ENCODE measurements at places on chromosomes 1 and 21.

GRCh38 chr1:167562702-167563101, 9.1 kb upstream of the CREG1 start:
- DNase-seq, result no peak

DNA sequence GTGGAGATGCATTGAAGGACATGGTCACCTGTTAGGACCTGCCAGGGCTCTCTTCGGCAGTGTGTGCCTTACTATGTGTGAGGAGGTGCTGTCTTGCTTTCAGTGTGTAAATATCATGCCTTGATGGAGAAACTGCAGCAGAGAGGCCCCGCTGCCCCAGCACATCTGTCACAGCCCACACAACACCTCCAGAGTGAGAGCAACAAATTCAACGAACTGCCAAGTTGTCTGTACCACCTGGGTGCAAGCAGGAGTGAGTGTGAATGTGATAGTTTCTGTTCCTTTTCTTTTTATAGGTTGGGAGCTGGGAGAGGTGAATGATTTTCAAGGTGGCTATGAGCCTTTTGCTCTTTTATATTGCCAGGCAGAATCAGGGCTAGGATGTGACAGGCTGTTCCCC, 114.6 kb upstream of the KIAA0040 start:
- DNase-seq, result no peak

DNA sequence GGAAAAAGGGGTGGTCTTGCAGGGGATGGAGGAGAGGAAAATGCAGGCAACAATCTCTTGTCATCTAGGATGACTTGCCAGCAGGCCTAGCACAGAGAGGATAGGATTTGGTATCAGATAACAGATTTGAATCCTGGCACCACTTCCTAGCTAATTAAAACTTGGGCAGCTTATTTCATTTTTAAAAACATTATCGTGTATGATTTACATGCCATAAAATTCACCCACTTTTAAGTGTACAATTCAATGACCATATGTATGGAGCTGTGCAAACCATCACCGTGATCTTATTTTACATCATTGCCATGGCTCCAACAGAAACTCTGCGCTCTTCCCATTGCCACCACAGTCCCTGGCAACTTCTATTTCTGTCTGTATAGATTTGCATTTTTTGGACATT, 6.9 kb downstream of the PYCR2 start:
- no peak for DNase-seq

DNA sequence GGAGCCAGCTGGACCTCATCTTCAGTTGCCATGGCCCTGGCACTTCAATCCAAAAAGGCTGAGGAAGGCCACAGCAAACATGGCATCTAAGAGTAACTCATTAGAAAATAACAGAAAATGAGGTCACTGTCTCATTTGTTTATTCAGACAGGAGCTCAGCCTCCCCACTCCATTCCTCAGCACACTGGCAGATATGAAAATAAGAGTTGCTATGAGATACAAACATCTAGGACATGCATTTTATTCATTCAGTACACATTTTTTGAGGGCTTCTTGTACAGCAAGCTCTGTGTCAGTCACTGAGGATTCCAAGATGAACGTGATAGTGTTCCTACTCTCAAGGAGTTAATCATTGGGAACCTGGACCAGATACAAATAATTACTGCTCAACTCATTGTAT, 32.7 kb upstream of the TMEM125 start:
- no peak for DNase-seq

DNA sequence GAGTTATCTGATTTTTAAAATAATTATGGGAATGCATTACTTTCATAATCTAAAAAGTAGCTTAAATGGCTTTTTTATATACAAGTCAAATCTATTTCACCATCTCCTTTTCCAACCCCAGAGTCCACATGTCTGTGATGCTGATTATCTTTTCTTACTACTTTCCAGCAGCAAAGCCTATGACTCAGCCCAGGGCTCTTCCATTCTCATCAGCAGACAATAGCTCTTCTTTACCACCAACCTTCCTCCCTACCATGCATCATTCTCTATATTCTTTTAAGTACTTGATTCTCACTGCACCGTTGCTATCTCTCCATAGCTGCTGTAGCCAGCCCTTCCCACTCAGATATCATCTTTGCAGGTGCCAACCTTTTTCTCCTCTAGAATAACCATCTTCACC, 61.3 kb downstream of the OVGP1 start:
- DNase-seq, result peak; percentile 43

- DNase-seq, result no peak
These were observed 15.0 kb upstream of the IFNGR2 start for GRCh38 chr21:33388188-33388587.

DNA sequence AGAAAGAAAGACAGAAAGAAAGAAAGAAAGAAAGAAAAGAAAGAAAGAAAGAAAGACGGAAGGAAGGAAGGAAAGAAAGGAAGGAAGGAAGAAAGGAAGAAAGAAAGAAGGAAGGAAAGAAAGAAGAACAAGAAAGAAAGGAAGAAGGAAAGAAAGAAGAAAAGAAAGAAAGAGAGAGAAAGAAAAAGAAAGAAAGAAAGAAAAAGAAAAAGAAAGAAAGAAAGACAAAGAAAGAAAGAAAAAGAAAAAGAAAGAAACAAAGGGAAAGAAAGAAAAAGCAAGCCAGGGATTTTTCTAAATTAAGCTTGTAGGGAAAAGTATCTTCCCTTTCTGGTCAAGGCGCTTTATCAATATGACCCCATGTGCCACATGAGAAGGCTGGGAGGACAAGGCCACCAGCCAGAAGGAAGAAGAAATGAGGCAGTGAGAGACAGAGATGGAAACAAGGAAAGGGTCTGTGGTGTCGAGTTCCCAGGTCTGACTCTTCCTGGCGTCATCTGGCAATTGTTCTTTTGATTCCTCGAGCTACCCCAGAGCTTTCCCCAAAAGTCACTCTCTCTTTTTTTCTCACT, 88.4 kb upstream of the LPGAT1 start:
- DNase-seq, result no peak

DNA sequence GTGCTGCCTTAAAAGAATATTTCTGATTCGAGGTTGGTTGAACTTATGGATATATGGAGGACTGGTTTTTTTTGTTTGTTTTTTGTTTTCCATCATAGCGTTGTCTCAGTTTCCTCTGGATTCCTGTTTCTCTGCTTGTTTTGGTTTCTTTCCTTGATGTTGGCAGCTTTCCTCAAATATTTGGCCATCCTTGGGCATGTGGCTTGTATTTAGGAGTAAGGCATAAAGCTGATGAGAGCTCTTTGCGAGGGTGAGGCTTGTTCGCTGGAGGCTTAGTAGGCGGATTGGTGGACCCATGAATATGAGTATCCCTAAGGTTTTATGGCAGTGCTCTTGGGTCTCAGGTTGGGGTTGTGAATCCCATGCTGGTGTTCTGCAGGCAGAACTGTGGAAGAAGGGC, 22.9 kb downstream of the DYRK1A start:
- DNase-seq, result no peak

DNA sequence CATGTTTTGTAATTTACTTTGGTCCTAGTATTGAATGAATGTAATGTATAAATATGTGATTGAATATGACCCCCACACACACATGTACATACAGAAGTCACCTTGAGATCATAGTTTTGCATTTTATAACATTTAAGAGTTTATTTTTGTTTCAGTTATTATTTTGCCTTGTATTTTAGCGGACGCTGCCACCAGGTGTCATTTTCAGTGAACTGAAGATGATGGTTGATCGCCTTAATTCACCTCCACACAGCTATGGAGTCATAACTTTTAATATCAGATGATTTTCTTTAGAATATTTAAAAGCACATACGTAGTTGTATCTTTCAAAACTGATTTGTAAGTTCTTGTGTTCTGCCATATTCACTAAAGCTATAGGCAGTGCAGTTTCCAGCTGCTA, 130.4 kb downstream of the DYRK1A start:
- peak; percentile 17 for DNase-seq

DNA sequence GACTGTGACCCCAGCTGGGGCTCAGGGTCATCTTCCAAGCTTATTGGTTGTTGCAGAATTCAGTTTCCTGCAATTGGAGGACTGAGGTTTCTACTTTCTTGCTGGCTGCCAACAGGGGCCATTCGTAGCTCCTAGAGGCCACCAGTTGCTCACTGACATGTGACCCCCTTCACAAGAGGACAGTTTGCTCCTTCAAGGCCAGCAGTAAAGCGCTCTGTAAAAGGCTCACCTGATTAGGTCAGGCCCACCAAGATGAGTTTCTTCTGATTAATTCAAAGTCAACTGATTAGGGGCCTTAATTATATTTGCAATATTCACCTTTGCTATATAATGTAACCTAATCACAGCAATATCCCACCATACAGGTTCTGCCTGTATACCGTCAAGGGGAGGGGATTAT, 68.9 kb downstream of the SLC9A1 start:
- no peak for DNase-seq

- DNase-seq, result no peak
These were observed 92.6 kb downstream of the PCBP3 start for GRCh38 chr21:45736042-45736689.

- DNase-seq, result no peak
These were observed 10.9 kb upstream of the UBR4 start for GRCh38 chr1:19220991-19221390.

DNA sequence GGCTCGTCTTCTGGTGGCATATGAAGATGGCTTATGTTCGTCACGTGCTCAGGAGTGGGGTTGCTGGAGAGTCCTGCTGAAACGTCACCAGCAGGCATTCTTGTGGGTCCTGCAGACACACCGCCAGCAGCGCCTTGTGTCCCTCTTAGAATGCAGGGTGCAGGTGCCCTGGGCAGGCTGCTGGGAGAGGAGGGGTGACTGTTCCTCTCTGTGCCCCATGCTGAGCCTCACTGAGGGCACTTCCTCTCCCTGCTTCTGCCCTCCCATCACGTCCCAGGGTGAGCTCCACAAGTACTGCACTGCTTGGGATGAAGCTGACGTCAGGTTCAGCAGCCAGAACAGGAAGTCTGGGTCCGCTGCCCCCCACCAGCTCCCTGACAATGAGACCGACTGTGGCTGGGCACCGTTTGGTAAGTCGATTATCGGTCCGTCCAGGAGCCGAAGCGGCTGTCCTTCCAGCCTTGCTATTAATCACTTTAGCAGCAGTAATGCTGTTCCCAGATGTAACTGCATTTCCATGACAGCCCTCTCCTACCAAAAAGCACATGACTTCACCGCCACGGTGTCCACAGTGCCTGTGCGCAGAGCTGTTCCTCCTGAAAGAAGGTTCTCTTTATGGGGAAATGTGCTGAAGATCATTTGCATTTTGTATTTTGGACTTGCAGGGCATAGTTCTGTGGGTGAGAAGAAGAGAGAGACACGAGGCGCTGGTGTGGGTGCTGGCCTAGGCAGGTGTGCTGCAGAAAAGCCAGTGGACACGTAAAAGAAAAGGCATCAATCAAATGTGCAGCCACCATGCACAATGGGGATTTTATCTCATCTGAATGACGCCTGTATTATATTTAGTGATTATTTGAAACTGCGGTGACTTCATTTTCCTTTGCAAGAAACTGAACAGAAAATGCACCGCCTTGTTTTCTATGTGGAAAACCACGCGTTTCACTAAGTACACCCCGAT, 21.0 kb downstream of the SLC37A1 start:
- DNase-seq, result no peak

- no peak for DNase-seq
These were observed 77.6 kb downstream of the CLIC4 start for GRCh38 chr1:24822887-24823286.

GRCh38 chr21:42266971-42267556, 48.1 kb downstream of the ABCG1 start:
- DNase-seq, result peak; percentile 12

- DNase-seq, result peak; percentile 86
These were observed 28.9 kb downstream of the ODR4 start for GRCh38 chr1:186404454-186405051.

GRCh38 chr1:197884173-197884572, 18.3 kb upstream of the C1orf53 start:
- no peak for DNase-seq

- no peak for DNase-seq
These were observed 152.0 kb downstream of the ETS2 start for GRCh38 chr21:38957575-38958322.

- DNase-seq, result peak; percentile 38
These were observed 22.2 kb downstream of the MKNK1 start for GRCh38 chr1:46581681-46582455.
